ENCODE measurements at places on chromosomes 13 and 19.

DNA sequence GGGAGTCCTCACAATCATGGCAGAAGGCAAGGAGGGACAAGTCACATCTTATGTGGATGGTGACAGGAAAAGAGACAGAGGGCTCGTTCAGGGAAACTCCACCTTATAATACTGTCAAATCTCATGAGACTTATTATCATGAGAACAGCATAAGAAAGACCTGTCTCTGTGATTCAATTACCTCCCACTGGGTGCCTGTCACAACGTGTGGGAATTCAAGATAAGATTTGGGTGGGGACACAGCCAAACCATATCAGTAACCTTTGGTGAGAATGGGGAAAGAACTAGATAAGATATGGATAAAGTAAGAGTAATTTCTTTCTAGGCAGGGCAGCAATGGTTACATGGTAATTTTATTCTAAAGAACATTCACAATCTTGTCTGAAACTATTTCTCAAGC lies 344.9 kb upstream of the KLF12 start:
- no peak for DNase-seq

GRCh38 chr19:39138221-39139211 lies 12.9 kb downstream of the PAK4 start:
- DNase-seq: no peak

GRCh38 chr19:42461700-42462324 lies 19.1 kb upstream of the CXCL17 start:
- DNase-seq: no peak

GRCh38 chr19:14391156-14391821 lies 10.0 kb downstream of the ADGRE5 start:
- no peak for DNase-seq

DNA sequence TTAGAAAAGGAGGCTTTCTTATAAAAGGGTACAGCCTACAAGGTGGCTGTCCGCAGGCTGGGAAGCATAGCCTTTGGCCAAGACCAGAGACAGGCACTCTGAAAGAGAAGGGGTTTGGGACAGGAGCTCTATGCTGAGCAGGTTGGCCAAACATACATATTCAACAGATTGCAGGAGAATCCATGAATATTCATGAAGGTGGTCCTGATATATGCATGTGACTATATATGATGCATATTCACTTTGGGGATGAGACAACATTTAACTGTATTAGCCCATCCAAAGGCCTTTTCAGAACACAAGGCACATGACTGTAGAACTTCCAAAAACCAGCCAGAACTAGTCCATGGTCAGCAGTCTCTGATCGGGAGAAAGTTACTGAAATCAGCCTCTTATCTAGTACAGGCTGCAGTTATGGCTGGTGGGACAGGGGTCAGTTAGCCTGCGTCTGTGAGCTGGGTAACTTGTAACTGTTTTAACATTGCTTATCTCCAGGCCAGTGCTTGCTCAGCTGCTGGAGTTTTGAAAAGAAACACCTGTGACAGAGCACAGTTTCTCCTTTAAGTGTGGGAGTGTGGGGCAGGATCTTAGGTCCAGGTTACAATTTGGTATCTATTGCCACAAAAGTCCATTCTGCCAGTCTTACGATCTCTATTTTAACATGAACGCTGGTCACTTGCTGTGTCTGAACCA lies 924.2 kb downstream of the UQCRFS1 start:
- DNase-seq: no peak

GRCh38 chr13:67829641-67830040 lies 599.5 kb upstream of the PCDH9 start:
- no peak for DNase-seq
